HS-27A (cell line): ENCODE measurements at places on chromosomes 13 and 19.

- peak; percentile 75 for DNase-seq
These were observed 15.2 kb upstream of the MYO1F start for GRCh38 chr19:8592231-8593009.

DNA sequence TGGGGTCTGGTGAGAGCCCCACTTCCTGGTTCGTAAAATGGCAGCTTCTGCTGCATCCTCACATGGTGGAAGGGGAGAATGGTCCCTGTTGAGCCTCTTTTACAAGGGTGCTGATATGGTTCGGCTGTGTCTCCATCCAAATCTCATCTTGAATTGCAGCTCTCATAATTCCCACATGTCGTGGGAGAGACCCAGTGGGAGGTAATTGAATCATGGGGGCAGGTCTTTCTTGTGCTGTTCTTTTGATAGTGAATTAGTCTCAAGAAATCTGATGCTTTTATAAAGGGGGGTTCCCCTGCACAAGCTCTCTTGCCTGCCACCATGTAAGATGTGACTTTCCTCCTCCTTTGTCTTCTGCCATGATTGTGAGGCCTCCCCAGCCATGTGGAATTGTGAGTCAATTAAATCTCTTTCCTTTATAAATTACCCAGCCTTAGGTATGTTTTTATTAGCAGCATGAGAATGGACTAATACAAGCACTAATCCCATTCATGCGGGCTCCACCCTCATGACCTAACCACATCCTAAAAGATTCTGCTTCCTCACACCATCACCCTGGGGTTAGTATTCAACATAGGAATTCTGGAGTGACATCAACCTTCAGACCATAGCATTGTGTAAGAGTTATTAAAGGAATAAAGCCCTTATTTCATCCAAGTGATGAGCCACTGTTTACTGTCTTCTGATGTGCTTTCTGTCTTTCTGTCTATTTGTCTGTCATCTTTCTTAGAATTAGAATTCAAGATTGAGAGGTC is 159.0 kb upstream of the IRS2 start:
- DNase-seq: peak; percentile 14

- no peak for DNase-seq
These were observed 30.0 kb downstream of the MPHOSPH8 start for GRCh38 chr13:19663416-19663979.

GRCh38 chr13:98427331-98427995 is 149.4 kb downstream of the STK24 start:
- DNase-seq: no peak

- DNase-seq: no peak
These were observed 53.7 kb downstream of the DNAJC15 start for GRCh38 chr13:43077046-43077445.

GRCh38 chr13:110643324-110643723 is 28.0 kb downstream of the NAXD start:
- no peak for DNase-seq

DNA sequence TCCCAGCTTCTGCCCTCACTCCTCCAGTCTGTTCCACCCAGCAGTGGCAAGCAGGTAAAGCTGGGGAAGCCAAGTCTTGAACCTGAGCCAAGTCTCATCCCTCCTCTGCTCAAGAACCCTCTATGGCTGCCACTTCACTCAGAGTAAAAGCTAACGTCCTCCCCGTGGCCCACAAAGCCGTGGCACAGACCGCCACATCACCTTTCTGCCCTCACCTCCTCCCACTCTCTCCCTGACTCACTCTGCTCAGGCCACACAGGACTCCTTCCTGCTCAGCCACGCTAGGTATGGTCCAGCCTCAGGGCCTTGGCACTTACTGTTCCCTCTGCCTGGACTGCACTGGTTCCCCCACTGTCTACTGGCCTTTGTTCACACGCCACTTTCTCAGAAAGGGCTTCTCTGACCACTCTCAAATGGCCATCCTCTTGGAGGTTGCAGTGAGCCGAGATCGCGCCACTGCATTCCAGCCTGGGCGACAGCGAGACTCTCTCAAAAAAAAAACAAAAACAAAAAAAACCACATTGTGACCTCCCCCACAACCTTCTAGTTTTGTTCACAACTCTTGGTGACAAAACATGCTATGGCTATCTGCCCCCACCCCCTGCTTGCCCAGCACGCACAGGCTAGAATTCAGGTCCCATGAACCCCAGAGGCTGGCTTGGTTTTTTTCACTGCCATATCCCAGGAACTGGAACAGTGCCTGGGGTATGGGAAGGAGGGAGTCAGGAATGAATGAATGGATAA is 15.8 kb downstream of the NDUFB7 start:
- no peak for DNase-seq

GRCh38 chr19:10812902-10813404 is 23.1 kb downstream of the TMED1 start:
- DNase-seq: peak; percentile 60

DNA sequence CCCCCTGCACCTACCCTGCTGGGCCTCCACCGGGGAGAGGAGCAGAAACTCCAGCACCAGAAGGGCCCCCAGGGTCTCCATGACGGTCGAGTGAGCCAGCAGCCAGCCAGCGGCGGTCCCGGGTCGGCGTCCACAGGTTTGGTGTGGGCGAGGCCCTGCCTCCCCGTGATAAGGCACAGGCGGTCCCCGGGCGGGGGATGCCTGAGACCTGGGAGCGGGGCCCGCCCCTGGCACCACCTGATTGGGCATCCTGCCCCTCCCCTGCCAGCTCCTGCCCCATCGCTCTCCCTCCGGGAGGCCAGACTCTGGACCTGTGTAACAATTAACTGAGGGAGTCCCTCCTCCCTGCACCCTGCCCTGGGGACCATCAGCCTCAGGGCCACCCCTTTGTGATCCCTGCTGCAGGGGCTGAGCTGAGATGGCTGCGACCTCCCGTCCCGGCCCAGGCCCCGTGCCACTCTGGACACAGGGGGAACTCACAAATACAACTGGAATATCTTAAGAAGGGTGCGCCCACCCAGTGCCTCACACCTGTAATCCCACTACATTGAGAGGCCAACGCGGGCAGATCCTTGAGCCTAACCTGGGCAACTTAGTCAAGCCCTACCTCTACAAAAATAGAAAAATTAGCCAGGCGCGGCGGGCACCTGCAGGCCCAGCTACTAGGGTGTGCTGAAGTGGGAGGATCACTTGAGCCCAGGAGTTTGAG is at the start of gene SMIM24:
Gene SMIM24 (minus strand): TSS at position 143 of the 709 bp plus-strand sequence. CDS start 62 bp downstream, at position 81.
- DNase-seq: no peak

DNA sequence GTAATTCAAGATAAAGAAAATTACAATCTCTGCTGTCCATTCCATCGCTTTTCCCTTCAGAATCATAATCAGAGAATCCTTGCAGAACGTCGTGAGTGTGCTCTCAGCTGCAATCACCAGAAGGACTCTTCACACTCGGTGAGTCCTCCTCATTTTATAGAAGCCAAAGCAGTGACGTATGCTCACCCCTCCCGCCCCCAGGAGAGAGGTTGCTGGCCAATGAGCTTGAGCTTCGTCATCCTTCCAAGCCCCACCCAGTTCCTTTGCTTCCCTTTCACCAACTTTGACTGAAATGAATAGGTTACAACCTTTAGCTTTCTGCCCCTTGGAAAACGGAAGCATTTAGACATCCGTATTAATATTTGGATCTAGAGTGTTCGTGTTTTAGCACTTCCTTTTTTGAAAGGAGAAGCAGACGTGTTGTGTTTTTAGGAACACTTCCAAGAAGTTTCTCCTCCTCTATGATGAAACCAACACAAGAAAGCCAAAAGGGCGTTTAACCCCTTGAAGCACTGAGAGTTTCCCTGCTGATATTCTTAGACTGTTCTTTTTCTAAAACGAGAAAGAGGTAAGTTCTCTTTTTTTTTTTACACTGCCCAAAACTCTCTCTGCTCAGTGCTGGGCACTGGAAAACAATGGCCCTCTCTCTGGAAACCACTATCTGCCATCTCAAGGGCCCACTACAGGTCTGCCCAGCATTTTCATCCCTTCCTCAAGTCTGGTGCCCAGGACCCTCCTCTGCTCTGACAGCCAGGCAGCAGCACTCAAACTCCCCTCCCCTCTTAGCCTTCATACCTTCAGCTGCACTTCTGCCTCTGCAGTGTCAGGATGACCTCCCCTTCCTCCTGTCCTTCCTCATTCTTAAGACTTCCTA is 44.3 kb upstream of the CEACAM21 start:
- DNase-seq: no peak

- DNase-seq: no peak
These were observed 702 bp downstream of the PTH2 start for GRCh38 chr19:49422407-49423070.

DNA sequence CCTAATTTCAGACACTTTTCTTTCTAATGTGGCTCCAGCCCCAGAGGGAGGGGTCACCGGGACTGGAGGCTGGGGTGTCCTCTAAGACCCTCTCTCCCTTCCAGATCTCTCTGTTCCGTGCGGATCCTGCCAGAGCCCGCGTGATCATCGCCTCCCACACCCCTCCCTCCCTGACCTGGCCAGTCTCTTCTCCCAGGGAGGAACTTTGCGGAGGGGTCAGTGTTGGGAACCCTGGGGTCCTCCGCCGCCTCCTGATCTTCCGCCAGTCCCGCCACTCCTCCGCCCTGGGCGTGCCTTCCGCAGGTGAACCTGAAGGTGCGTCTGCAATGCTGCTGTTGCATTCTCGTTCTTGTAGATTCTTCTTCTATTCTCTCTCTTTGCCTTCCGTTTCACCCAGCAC is 9.1 kb downstream of the SOX21 start:
- no peak for DNase-seq

DNA sequence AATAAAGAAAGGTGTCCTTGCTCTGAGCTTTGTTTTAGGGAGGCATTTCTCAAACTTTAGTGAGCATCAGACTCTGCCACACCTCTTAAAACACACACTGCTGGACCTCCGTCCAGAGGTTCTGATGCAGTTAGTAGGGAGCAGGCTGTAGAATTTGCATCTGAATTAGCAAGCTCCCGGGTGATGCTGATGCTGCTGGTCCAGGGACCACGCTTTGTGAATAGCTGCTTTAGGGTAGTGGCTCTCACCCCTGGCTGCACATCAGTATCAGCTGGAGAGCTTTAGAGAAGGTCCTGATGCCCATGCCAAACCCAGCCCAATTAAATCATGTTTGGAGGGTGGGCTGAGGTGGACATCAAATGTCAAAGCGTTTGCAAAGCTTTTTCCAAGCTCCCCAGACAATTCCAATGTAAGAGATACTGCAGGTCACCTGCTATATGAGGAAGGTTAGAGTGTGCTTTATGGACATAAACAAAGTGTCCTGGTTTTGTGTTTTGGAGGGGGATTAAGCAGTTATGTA is 3.6 kb downstream of the HTR2A start:
- DNase-seq: no peak

DNA sequence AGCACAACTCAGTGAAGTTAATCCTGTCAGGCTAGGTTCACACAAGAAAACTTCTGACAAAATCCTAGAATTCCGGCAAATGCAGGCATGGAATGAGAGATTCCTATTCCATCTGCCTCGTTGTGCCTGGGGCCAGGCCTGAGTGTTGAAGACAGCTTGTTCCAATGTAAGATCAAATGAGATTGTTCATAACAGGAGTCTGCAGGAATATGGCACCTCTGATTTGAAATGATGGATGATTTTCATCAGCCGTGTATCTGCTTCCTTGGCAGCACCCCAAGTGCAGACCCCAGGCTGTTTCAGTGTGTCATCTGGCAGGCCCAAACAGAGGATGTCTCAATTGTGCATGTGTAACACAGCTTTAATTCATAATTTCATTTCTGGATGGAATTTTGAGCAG is 35.3 kb upstream of the SACS start:
- no peak for DNase-seq

- DNase-seq: no peak
These were observed 2.4 kb upstream of the SPIB start for GRCh38 chr19:50416034-50416977.

DNA sequence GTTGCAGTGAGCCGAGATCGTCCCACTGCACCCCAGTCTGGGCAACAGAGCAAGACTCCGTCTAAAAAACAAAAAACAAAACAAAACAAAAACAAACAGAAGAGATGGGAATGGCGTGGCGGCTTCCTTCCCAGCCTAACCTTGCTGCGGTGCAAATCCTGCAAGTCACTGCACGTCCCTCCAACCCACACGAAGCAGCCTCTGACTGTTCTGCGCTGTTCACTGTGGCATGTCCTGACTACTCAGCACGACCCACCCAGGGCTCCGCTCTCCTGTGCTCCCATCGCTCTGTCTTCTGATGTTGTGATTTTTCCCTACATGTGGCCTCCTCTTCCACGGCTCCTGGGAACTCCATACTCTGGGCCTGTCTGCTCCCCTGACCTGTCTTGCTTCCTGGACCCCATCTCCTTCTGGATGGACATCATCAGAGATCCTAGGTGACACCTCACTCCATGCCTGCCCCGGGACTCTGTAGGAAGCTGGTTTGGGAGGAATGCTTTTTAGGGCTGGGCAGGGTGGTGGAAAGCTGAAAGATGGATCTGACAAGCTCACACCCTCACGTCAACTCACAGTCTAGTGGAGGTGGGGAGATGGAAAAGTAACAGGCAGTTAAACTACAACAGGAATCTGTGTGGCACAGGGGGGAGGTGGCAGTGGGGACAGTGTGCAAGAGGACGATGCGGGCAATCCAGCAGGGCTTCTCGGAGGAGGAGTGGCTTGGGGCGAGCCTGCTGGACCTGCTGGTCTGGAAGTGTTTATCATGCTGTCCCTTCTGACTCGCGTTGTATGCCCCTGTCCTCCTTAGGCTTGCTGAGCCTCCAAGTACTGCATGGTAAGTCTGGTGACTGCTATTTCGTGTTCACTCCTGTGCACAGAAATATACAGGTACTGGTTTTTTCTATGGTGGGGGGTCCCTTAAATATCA is 18.8 kb downstream of the ZSCAN5A start:
- DNase-seq: no peak

- no peak for DNase-seq
These were observed 360.9 kb downstream of the SLITRK5 start for GRCh38 chr13:88031980-88032559.

DNA sequence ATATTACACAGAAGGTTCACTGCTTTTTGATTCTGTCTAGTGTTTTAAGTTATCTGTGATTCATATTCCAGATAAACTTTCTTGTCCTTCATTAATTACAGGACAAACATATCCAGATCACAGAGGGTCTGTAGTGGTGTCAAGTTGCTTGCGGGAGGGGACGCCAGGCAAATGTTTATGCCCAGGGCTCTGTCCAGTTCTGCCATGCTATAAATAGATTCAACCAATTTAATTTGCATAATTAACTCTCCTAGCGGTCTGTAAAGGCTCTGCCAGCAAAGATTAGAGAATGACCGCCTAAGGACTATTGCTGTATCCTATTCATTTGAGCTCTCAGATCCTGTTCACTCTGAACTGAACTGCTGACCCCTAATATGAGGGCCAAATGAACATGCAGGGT is 59.7 kb upstream of the TRPC4 start:
- no peak for DNase-seq

- no peak for DNase-seq
These were observed 461.8 kb downstream of the SUCLA2 start for GRCh38 chr13:47539317-47539716.

DNA sequence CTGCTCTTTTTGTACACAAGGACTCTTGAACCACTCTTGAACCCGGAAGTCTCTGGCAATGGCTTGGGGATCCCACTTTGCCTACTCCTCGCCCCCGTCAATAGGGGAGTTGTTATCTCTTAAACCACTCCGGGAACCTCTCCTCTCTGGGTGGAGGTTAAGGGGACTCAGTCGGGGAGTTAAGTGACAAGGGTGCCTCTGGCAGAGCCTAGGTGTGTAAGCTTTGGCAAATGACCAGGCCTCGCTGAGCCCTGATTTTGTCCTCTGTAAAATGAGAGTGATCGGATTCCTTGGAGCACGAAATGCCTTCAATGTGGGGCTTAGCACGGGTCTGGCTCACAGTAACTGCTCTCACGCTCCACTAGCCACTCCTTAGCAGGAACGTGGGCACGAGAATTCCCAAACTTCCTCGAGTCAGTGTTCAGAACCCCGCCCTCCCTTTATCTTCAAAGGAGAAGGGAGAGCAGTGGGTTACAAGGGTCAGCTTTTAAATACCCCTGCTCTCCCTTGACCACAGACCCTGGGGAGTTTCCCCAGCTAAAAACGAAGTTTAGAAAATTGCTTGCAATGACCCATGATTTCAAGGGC is 193.3 kb downstream of the KATNAL1 start:
- DNase-seq: no peak
